Ecto neural progenitor cell (in vitro differentiated cells): ENCODE measurements at places on chromosomes 5 and 9.

DNA sequence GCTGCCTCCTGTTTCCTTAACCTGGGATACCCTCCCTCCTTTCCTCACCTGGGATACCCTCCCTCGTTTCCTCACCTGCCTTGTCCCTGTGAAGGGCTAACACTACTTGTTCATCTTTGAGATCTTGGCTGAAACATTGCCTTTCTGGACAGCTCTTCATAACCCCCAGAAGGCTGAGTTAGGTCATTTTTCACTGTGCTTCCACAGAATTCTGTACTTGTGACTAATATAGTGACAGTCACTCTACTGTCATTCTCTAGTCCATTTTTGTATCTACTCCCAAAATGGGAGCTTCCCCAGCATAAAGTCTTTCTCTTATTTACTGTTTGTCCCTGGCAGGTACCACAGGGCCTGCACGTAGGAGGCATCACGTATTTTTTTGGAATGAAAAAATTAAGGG is 21.5 kb upstream of the DAB2 start:
- DNase-seq: no peak

- DNase-seq: no peak
Measured at GRCh38 chr5:144093868-144094267, 76.6 kb downstream of the YIPF5 start.

GRCh38 chr5:128693764-128694163 is 155.7 kb upstream of the FBN2 start:
- no peak for DNase-seq

GRCh38 chr5:139888370-139888769 is 92.8 kb downstream of the PSD2 start:
- DNase-seq: no peak

- no peak for DNase-seq
Measured at GRCh38 chr5:96963267-96963666, 27.4 kb downstream of the LNPEP start.

DNA sequence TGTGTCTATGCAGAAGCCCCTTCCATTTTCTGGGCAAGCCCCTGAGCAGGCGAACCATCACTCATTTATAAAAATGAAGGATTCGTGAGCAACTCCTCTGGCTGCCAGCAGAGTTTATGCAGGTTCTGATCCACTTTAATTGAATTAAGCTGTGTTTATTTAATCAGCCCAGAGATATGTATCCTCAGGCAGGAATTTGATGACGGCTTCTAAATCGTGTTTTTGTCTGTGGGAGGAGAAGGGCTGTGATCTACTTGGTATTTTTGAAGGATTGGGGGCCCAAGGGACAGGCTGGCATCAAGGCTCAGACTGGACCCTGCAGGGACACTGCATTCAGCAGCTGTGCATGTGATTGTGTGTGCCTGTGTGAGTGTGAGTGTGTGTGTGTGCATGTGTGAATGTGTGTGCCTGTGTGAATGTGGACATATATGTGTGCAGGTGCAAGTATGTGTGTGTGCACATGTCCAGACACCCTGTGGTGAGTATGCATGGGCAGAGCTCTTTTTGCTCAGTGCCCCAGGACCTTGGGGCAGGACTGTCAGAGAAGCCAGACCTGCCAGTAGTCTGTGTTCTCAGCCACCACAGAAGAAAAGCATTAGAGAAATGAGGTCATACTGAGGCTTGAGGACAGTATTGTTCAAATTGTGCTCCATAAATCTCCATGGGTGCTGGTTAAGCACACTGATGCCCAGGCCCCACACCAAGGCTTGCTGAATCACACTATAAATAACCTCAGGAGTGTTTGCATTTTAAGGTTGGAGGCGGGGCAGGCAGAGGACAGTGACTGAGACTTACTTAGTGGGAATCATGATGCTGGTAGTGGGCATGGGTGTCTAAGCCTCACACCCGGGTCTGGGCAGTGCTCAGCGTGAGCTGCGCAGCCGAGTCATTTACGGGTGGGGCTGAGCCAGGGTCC is 164.0 kb downstream of the CARTPT start:
- no peak for DNase-seq

GRCh38 chr5:179371121-179371510 is 25.9 kb upstream of the ADAMTS2 start:
- DNase-seq: no peak

GRCh38 chr5:179263391-179264052 is 81.7 kb downstream of the ADAMTS2 start:
- DNase-seq: no peak

- DNase-seq: no peak
Measured at GRCh38 chr5:5770825-5771224, 348.3 kb downstream of the ICE1 start.

DNA sequence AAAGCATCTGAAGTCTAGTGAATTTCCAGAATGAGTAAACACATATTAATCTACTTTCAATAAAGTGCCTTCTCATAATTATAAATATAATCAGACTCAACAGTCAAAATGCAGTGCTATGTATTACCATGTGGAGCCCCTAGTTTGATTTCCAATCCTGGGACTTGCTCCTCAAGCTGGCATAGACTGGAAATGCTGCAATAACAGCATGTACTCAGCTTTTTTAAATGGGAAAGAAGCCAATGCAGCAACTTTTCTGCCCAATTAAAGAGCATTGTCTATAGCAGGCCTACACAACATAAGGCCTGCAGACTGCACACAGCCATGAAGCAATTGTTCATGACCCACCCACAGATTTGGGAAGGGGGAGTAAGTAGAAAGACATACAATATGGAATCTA is 103.2 kb downstream of the NR2F1-AS1 start:
- DNase-seq: no peak

DNA sequence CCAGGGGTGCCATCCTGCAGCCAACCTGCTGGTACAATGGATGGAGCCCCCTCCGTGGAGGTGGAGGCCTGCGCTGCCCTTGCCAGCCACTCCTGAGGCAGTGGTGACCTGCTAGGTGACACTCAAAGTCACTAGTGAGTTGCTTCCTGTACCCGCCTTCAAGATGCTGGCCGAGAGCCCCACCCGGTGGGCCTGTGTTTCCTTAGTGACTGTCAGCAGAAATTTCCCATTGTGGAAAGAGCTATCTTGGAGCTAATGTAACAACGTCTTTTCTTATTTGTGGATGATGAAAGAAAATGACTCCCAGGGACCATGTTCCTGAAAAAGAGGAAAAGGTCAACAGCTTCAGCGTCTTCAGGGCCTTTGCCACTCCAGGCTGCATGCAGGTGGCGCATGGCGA is 117.0 kb upstream of the BOD1 start:
- no peak for DNase-seq

GRCh38 chr9:104068546-104068945 is 25.6 kb upstream of the SMC2 start:
- no peak for DNase-seq
